ENCODE measurements at places on chromosomes 7 and 10.

- DNase-seq, result no peak
These were observed 67.2 kb upstream of the FAM204A start for GRCh38 chr10:118409295-118409694.

DNA sequence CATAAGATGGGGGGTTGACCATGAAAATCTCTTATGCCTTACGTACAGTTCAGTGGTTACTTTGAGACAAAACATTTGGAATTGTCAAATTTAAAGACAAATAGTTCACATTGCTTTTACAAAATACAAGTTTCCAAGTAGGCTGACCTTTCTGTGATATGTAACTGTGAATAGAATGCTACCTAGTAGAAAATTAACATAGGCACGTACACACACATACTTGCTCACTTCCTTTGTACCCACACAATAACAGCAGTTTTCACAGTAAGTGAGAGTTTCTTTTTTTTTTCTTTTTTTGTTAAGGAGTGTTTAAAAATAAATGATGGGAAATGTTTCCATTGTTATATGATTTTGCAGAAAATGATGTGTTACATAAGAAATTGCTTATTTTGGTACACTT is 53.3 kb upstream of the SP8 start:
- no peak for DNase-seq

- DNase-seq, result no peak
These were observed 31.5 kb downstream of the DNAJB12 start for GRCh38 chr10:72323108-72323749.

DNA sequence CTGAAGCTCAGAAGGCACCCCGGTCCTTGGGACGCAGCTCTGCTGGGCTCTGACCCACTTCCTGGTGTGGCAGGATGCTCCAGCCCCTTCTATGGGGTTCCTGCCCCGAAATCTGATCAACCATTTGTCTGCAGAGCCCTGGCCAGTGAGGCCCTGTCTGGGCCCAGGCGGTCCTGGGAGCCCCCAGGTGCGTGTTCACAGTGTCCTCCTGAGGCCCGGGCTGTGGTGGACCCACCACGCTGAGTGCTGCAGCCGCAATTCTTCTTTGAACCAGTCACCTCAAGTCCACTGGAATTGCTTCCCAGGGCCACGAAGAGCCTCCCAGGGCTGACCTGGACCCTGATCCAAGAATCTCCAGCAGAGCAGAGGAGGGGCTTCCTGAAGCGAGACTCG is 19.1 kb downstream of the KNDC1 start:
- no peak for DNase-seq

- no peak for DNase-seq
These were observed 625.1 kb upstream of the MKI67 start for GRCh38 chr10:128751284-128751683.

- DNase-seq, result no peak
These were observed 22.9 kb downstream of the PARP12 start for GRCh38 chr7:140039896-140040295.

GRCh38 chr7:138021889-138022288 is 20.0 kb upstream of the CREB3L2 start:
- DNase-seq, result no peak

DNA sequence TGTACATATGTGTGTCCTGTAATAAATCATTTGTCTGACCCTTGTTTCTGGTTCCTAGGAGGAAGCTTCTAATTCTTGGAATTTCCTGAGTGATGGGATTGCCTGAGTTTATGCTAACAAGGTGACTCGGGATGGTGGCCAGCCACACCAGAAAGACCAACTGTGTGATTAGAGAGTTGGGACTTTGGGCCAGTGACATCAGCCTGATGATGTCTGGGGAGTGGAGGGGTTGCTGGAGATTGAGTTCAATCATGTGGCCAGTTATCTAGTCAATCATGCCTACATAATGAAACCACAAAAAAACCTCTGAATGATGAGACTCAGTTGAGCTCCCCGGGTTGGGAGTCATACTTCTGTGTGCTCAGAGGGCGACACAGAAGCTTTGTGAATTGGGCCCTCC is 23.5 kb upstream of the CARD11 start:
- no peak for DNase-seq

DNA sequence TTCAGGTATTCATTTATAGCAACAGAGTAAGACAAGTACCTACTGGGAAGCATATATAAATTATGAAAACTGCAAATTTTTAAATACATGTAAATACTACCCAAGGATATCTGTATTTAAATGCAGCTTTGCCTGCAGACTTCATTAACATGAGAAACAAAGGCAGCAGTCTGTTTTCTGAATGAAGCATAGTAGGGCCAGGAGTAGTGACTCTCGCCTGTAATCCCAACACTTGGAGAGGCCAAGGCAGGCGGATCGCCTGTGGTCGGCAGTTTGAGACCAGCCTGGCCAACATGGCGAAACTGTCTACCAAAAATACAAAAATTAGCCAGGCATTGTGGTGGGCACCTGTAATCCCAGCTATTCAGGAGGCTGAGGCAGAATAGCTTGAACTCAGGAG is 42.5 kb upstream of the PHF14 start:
- DNase-seq, result no peak

GRCh38 chr10:30026080-30026479 is 33.3 kb downstream of the JCAD start:
- DNase-seq, result no peak

DNA sequence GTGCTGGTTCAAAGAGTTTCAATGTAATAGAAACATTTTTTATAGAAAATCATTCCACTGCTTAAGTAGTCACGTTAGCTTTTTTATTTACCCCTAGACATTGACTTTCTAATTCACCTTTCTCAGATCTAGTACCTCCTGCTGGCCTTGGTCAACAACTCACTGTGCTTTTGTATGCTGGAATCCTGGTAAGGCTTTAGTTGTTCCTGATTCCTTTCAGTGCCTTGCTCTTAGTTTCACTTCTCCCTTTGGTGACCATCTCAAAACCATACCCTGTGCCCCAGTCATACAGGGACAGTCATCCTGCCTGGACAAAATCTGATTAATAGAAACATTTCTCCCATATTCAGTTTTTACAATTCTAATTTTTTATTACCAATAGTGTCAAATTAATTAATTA is 130.2 kb downstream of the GPR37 start:
- DNase-seq, result no peak

GRCh38 chr7:36636126-36636525 is 88.2 kb downstream of the AOAH start:
- DNase-seq, result no peak

GRCh38 chr7:27339478-27339877 is 96.9 kb downstream of the EVX1 start:
- no peak for DNase-seq

All from foreskin melanocyte (primary cell).